ENCODE measurements at places on chromosomes 3 and 15. TPM values are rescaled to one million over a fixed set of nuclear protein-coding genes. Genes with fewer than 3 reads are reported as not detected.

GRCh38 chr3:68256635-68257223 is 602.3 kb upstream of the SUCLG2 start:
- DNase-seq = no peak

DNA sequence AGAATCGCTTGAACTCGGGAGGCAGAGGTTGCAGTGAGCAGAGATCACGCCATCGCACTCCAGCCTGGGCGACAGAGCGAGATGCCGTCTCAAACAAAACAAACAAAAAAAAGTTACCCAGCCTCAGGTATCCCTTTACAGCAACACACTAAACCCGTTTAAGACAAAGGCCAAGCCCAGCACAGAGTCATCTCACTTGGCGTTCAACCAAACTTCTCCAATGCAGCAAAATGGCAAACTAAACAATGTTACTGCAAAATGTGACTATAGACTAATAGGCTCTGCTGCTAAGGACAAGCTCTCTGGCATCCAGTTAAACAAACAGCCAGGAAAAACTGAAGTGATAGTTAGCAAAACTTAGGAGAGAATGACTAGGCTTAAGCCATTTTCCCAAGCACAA is 6.4 kb upstream of the FAM219B start:
- no peak for DNase-seq

DNA sequence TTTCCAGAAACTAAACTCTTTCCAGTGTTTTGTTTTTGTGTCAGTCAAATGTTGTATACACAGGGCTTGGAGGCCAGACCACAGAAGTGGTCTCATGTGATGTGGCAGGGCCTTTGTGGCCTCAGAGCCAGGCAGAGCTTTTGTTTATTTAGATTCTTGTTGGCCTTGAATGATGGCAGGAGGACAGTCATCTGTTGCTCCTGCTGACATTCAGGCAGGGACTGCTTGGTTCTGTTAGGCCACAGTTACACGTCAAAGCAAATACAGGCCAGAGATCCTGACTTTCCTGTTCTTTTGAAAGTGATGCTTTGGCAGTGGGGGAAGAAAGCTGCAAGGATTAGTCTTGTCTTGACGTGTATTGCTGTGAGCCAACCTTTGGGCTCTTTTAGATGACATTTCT is 325.1 kb downstream of the CACNA2D3 start:
- no peak for DNase-seq

Gene TGM5
- total RNA-seq = 0.18 TPM

DNA sequence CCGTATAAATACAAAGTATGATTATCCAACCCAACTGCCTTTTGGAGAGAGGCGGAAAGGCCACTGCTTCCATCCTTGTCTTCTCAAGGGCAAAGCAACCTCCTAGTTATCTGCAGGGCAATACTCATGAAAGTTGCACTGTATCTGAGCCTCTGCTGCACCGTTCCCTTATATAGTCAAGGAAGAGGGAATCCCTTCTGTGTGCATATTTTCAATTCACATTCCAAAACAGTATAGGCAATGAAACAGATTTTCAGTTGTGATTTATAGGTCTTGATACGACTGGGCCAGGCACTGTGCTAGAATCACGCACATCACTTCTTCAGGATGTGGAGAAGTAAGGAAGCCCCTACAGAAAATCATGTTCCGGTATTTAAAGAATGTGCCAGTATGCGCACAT is 455.7 kb downstream of the FOXP1 start:
- no peak for DNase-seq

Gene ALDH1L1
- not detected for total RNA-seq

GRCh38 chr3:23798876-23799275 is 6.9 kb upstream of the UBE2E1 start:
- no peak for DNase-seq

DNA sequence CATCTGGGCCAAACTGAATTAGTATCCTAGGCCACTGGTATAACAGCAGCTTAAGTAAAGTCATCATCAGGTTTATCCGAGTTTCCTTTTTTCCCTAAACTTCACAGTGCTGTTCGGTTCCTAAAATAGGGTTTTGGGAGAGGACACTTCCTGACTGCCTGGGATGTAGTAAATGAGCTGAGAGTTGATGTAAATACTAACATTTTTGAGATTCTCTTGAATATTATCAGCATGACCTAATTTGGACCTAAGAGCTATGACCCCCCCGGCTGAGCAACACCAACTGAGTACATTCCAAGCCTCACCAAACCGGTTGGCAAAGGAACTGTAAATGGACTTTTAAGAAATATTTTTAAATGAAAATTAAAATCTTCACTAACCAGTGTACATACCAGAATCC is 78.8 kb downstream of the IL5RA start:
- no peak for DNase-seq

Gene TMCO5A
- not detected for total RNA-seq

Gene CMTM8
- 3.3 TPM for total RNA-seq

DNA sequence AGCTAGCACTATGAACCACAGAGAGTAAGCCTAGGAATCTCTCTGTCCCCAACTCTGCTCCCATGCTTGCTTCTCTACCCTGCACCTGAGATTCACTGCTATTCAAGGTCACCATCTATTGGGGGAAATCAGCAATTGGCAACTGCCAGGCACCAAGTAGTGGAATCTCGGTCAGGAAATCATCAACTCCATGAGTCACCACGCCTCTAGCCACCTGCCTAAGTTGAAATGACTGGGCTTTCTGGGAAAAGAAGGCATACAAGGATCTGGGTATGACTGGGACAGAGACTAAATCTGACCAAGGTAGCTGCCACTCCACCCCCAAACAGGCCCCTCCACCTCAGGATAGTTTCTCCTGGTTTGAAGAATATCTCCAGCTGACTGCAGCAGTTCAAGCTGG is 464.1 kb upstream of the CBLB start:
- no peak for DNase-seq

Gene CFAP92
- total RNA-seq = 0.13 TPM

Gene FGD5
- total RNA-seq = not detected

DNA sequence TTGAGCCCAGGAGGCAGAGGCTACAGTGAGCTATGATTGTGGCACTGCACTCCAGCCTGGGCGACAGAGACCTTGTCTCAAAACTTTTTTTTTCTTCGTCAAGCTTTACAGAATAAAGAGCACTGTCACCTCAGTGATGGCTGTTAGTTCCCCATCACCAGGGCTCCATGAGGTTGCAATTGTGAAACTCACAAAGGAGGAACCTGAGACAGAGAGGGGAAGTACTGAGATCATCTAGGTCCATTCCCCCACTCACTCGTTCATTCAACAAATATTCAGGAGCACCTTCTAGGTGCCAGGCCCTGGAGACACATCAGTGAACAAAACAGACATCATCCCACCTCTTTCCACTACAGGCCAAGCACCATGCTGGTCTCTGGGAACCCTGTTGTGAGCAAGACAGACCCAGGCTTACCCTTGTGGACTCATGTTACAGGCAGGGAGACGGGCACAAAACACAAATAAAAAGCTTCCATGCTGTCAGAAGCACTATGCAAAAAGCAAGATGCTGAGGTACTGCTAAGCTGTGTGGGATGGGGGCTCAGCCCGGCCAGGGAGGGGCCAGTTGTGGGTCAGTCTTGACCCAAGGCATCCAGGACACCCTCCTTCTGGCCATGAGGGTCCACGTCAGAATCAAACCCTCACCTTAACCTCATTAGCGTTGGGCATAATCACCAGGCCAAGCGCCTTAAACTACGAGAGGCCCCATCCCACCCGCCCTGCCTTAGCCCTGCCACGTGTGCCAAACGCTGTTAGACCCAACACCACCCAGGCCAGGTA is 2.1 kb upstream of the RHO start:
- no peak for DNase-seq

DNA sequence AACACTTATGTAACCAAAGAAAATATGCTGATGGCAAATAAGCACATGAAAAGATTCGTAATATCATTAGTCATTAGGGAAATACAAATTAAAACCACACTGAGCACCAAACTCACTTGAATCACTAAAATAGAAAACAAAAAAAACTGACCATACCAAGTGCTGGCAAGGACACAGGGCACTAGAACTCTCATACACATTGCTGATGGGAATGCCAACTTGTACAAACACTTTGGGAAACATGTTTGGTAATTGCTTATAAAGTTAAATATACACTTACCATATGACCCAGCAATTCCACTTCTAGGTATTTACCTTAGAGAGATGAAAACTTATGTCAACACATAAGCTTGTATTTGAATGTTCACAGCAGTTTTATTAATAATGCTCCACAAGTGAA is 95.5 kb downstream of the TFDP2 start:
- no peak for DNase-seq

GRCh38 chr3:7332696-7333095 is 471.8 kb downstream of the GRM7 start:
- DNase-seq = no peak

DNA sequence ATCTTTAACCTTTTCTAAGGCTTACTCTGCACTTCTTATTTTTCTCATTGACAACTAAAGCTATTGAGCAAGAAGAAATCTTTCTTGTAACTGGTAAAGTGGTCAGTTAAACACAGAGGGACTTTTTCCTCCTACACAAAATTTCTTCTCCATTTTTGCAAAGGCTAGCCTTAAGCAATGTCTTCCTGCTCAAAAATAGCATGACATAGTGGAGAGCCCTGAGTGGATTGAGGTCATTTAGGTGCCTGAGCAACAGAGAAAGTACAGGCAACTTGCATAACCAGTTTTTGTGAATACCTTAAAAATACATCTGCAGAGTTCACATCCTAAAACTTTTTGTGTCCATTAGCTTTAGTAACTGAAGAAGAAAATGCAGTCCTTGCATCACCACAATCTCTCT is 144.7 kb upstream of the TTC14 start:
- DNase-seq = no peak

DNA sequence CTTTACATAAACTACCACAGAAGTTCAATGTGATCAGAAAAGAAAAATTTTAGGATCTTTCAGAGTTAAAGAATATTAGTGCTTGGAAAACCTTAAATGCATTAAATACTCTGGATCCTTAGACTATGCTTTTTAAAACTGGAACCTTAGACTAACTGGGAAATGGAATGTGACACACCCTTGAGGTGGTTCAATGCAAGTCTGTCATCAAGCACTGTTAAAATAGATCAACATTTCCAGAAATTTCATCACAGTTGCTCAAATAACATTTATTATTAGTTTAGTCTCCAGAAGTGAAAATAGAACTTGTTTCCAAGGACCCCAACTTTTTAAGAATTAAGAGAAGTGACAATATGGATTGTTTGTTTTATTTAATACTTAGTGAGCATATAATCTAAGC is 71.8 kb downstream of the GAP43 start:
- DNase-seq = no peak

Gene IGF2BP2
- 0.42 TPM for total RNA-seq

DNA sequence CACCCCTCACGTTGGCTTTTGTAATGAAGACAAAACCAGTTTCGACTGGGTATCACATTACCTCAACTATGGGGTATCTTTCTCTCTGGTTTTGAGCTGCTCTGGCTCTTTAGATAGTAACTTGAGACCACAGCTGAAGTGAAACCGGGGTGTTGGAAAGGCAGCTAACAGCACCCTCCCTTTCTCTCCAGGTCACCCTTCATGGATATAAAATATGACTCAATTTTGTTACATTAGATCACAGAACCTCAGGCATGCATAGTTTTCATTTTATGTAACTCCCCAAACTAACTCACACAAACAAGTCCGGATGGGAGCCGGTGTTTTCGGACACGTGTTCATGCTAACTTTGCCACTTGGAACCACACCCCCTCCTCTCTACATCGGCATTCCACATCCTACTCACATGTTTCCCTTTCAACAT is 90.7 kb downstream of the NR2F2 start:
- DNase-seq = no peak

Gene SLC6A1
- not detected for total RNA-seq

Gene BCHE
- total RNA-seq = not detected

DNA sequence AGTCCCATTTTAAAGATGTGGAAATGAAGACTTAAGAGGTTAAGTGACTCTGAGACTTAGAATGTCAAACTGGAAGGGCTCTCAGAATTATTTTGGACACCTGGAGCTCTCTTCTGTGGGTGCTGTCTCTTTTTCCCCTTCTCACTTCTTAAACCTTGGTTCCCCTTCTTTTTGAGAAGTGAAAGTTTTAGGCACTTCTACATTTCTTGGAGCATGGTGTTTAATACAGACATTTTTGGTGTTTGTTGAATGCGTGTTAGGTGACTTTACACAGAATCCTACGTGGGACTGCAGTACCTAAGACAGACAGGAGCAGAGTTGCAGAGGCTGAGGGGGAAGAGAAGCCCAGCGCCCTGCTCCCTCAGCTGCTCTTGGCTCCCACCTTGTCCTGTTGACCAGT is 133.3 kb downstream of the MDFIC2 start:
- DNase-seq = no peak

Gene MFGE8
- 27.1 TPM for total RNA-seq

GRCh38 chr3:16253601-16254000 is 11.1 kb downstream of the DPH3 start:
- DNase-seq = no peak

Gene CTXN2
- total RNA-seq = not detected

GRCh38 chr15:69080295-69081248 is 66.1 kb downstream of the NOX5 start:
- no peak for DNase-seq

Gene PATL2
- 7.7 TPM for total RNA-seq

All from CD8-positive, alpha-beta memory T cell (primary cell).